ENCODE measurements at places on chromosomes 2 and 18. TPM values are rescaled to one million over a fixed set of nuclear protein-coding genes. Genes with fewer than 3 reads are reported as not detected.

The GTF2A1L gene
- total RNA-seq, result 3.9 TPM

The NR4A2 gene
- 2.3 TPM for total RNA-seq

The GREB1 gene
- 18.3 TPM for total RNA-seq

The GPR39 gene
- total RNA-seq, result 4.3 TPM

The NAT8 gene
- total RNA-seq, result 12.0 TPM

The PDCL3 gene
- 12.0 TPM for total RNA-seq

The SETBP1 gene
- total RNA-seq, result 48.8 TPM

The PFN4 gene
- 2.6 TPM for total RNA-seq

The SLC4A5 gene
- total RNA-seq, result 8.4 TPM

The WNT10A gene
- 2.0 TPM for total RNA-seq

The DNAJC5G gene
- total RNA-seq, result 0.12 TPM

The MROH2A gene
- 0.53 TPM for total RNA-seq

The ALPP gene
- total RNA-seq, result not detected

The C2orf80 gene
- not detected for total RNA-seq

The PLA2R1 gene
- total RNA-seq, result 54.5 TPM

The CXCR1 gene
- total RNA-seq, result 1.4 TPM
